ENCODE measurements at places on chromosomes 13 and 19. TPM values are rescaled to one million over a fixed set of nuclear protein-coding genes. Genes with fewer than 3 reads are reported as not detected.
A peak's percentile ranks its signal among the peaks of the same experiment; 100 is the strongest.

DNA sequence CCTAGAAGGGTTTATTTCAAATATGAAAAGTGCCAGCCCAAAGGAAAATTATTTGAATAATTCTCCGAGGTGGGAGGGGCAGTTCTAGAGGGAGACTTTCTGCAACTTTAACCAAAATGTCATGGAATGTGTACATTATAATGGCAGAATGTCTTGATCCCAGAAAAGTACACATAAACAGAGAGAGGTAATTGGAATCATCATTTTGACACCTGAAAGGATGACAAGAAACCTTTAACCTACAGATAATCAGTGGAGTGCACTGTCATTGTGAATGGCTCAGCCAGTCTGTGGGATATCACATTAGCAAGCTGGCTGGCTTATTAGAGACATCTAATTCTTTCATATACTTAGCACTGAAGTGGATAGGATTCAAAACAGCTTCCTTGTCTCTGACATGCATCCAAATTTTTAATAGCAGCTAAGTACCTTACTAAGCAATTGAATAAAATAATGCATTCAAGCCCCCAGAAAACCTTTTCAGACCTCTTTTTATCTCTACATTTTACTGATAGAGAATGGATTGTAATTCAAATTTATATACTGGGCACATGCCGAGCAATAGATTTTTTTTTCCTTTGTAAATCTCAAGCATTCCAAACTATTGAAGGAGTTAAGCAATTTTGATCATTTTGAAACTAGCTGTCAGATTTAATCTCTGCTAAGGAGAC, 468.6 kb downstream of the COG6 start:
- DNase-seq = no peak
- no peaks in the 10 kb centered on the region for H3K36me3 ChIP-seq
- H3K27me3 ChIP-seq = no peaks in the 10 kb centered on the region
- H3K27ac ChIP-seq = no peak overlapping the region
- H3K4me1 ChIP-seq = no peaks in the 10 kb centered on the region

- H3K27me3 ChIP-seq = no peaks in the 10 kb centered on the region
- no peak overlapping the region for H3K4me3 ChIP-seq
- no peaks in the 10 kb centered on the region for H3K36me3 ChIP-seq
- no peak overlapping the region for H3K27ac ChIP-seq
Observed at GRCh38 chr13:43475140-43475539, 311.6 kb downstream of the ENOX1 start.

- no peaks in the 10 kb centered on the region for H3K36me3 ChIP-seq
- peaks cover 13% of the 10 kb centered on the region for H3K4me1 ChIP-seq
- no peak for DNase-seq
- peaks cover 3% of the 10 kb centered on the region for H3K27me3 ChIP-seq
Observed at GRCh38 chr19:8146877-8147581, 2.4 kb downstream of the FBN3 start.

GRCh38 chr19:4859697-4860096, 7.8 kb downstream of the PLIN3 start:
- H3K36me3 ChIP-seq = peaks cover 10% of the 10 kb centered on the region
- H3K27ac ChIP-seq = no peak overlapping the region
- H3K4me1 ChIP-seq = no peaks in the 10 kb centered on the region
- no peak for DNase-seq

DNA sequence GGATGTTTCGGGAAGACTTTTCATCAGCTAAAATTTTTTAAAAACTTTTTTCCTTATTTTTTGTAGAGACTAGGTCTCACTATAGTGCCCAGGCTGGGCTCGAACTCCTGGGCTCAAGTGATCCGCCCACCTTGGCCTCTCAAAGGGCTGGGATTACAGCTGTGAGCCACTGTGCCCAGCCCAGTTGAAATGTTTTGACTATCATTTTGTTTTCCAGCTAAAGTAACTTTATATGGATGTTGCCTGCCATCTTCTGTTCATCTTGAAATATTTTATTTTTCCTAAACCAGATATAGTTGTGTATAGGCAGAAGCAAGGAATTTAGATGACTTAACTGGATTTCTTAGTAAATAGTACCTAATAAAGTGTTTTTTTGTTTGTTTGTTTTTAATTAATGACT, 7.0 kb downstream of the CAB39L start:
- H3K4me3 ChIP-seq = no peak overlapping the region
- peak; percentile 11 for DNase-seq
- no peaks in the 10 kb centered on the region for H3K36me3 ChIP-seq
- no peak overlapping the region for H3K27ac ChIP-seq
- no peaks in the 10 kb centered on the region for H3K4me1 ChIP-seq

The SHC2 gene
- 52.2 TPM for total RNA-seq

The C19orf81 gene
- total RNA-seq = 33.2 TPM

GRCh38 chr19:54431255-54431838, 16.1 kb downstream of the TTYH1 start:
- DNase-seq = peak; percentile 89
- peak overlapping the region; percentile 67 for H3K27ac ChIP-seq
- peak overlapping the region; percentile 23 for H3K4me3 ChIP-seq
- H3K27me3 ChIP-seq = no peaks in the 10 kb centered on the region
- H3K4me1 ChIP-seq = peaks cover 7% of the 10 kb centered on the region

The CLEC11A gene
- total RNA-seq = 26.2 TPM

DNA sequence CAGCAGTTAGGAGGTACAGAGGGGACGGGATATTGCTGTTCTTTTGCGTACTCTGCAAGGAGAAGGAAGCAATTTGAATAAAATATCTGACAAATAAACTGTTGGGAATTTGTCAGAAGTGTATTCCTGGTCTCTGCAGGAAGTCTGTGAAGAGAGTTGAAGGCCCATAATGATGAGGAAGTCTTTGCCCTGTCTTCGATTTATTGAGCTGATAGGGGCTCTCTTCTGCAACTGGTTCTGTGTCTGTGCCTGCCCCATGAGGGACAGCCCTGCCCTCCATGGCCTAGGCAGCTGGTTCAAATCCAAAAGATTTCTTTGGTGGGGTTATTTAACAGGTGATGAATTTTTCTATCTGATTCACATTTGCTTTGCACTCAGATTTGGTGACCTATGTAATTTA, 339.7 kb upstream of the EDNRB start:
- no peak overlapping the region for H3K27ac ChIP-seq
- no peaks in the 10 kb centered on the region for H3K36me3 ChIP-seq
- no peaks in the 10 kb centered on the region for H3K27me3 ChIP-seq
- DNase-seq = no peak

DNA sequence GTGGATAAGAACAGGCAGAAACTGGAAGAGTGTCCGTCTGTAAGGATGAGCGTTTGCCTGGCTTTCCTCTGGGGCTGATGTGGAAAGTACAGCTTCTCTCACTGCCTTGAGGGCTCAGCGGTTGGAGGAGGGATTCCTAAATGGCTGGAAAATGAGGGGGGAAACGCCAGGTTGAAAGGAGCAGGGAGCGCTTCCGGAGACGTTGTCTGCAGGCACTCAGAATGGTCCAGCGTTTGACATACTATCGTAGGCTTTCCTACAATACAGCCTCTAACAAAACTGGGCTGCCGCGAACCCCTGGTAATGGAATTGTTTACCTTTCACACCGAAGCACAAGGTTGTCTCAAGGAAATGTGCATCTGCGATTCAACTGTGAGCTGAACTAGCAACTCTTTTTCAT, 39.9 kb downstream of the MRPL57 start:
- no peak for DNase-seq
- no peak overlapping the region for H3K4me3 ChIP-seq
- no peaks in the 10 kb centered on the region for H3K4me1 ChIP-seq
- H3K27ac ChIP-seq = no peak overlapping the region
- H3K27me3 ChIP-seq = no peaks in the 10 kb centered on the region

All from prostate gland (tissue), 2 donors.